ENCODE measurements at places on chromosomes 7 and 10.

- no peak for DNase-seq
Observed at GRCh38 chr10:75922435-75922834, 491.0 kb downstream of the LRMDA start.

DNA sequence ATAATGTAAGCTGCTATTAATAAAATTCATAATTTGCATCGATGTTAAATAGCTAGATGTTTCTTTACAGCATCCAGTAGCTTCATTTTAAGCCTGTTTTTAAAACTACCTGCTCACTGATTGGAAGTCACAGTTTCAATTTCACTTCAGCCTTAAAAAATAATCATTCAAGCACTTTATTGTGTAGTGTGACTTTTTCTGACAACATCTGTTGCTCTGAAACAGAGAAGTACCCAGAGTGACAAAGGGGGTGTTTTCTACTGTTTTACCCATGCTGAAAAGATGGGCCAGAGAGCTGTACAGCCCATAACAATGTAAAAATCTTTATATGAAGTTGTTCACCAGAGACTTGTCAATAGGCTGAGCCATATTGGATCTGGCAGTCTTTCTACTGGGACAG is 437.2 kb downstream of the MDFIC start:
- no peak for DNase-seq

DNA sequence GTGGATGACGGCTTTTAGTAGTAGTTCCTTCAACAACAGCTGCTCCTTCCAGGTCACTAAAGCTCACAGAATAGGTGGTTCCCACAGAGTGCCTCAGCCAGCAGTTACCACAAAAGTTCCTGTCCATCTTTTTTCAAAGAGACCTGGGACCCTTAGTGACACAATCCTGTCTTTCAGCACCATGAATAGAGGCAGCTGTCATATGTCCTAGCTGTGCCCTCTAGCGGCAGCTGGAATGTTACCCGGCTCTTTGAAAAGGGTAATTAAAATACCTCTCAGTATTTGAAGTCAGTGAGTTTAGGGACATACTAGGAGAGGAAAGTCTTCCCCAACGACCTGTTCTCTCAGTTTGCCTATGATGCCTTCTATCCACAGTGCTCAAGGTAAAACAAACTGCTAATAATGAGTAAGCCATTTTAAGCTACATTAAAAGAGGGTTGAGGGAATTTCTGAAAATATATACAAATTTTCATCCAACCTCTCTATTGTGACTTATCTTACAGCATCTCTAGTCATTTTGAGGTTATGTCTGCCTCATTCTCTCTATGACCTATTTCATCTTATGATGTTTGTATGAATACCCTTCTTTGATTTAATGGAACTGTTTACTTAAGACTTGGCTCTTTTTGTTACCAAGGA is 290.8 kb downstream of the NXPH1 start:
- peak; percentile 82 for DNase-seq

DNA sequence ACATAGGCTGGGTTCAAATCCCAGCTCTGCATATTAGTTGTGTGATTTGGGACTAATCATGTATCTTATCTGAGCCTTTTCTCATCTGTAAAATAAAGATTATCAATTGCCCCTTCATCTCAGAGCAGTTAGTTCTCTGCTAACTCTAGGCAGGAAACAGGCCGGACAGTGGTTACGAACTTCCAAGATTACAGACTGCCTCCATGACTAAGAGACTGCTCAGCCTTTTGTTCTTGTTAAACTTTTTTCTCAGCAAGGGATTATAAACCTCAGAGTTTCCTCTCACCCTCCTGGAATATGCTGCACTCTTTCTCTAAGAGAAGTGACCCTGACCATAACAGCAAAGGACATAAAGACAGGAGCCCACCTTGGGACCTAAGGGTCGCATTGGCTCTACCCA is 52.5 kb upstream of the NFKB2 start:
- peak; percentile 27 for DNase-seq

DNA sequence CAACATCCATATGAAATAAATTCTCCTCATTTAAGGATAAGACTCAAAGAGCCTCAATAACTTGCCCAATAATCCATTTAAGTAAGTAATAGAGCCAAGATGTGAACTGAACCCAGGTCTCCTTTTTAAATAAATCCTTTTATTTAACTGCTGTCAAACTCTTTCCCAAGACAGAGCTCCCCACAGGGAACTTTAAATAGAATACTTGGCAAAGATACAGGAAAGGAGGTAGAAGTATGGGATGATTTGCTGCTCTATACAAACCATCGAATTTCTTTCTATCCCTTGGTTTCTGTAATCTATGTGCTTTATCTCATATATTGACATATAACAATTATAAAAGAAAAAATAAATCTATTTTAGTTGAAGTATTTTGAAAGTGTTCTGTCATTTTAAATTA is 295.9 kb downstream of the CSTF2T start:
- DNase-seq, result no peak

DNA sequence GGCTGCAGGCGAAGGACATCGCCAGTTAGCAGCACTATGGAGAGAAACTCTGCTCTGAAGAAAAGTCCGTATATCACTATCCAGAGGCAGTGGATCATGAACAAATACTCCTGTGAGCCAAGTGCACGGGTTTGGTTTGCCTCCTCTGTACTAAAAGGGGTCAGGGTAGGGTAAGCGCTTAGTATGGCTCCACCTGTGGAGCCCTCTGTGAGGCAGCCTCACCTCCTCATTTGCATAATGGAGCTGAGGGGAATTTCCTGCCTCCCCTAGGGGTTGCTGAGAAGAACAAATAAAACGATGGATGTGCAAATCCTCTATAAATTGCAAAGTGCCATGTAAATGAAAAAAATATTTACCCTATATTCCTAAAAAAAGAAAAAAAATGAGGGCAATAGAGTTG is 63.4 kb downstream of the GPR26 start:
- no peak for DNase-seq

GRCh38 chr10:69957886-69958555 is 94.6 kb upstream of the MACROH2A2 start:
- peak; percentile 52 for DNase-seq

- no peak for DNase-seq
Observed at GRCh38 chr10:21413680-21414079, 111.8 kb downstream of the SKIDA1 start.

DNA sequence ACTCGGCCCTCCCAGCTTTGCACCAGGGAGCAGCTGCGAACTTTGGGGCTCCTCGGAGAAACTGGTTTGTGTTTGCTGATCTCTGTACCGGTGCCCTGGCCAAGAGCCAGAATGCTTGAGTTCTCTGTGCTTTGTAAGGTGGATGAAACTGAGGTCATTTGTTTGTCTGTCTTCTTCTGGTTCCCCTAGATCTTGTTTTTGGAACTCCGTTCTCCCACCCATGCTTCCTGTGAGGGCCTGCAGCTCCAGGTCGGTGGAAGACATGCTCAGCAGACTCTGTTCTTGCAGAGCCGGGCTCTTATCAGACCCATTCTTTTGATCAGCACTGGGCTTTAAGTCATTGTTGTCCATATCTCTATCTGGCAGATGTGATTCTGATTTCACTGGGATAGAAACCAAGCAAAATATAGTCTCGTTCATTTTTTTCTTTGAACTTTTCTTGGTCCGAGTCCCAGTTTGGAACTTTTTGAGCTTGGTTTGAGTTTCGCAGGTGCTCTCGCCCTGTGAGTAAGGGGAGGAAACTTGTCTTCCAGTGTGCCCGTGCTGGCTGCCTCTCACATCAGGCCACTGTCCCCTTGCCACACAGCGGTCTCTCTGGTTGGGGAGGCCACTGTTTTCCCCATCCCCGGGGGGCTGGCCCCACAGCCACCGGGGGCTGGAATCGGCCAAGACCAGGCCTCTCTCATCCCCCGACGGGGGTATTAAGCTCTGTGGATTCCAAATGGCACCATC is 31.2 kb downstream of the JCAD start:
- DNase-seq, result no peak

- no peak for DNase-seq
Observed at GRCh38 chr7:11412036-11412435, 420.0 kb downstream of the THSD7A start.

GRCh38 chr7:34830390-34830789 is 172.4 kb downstream of the NPSR1 start:
- no peak for DNase-seq

DNA sequence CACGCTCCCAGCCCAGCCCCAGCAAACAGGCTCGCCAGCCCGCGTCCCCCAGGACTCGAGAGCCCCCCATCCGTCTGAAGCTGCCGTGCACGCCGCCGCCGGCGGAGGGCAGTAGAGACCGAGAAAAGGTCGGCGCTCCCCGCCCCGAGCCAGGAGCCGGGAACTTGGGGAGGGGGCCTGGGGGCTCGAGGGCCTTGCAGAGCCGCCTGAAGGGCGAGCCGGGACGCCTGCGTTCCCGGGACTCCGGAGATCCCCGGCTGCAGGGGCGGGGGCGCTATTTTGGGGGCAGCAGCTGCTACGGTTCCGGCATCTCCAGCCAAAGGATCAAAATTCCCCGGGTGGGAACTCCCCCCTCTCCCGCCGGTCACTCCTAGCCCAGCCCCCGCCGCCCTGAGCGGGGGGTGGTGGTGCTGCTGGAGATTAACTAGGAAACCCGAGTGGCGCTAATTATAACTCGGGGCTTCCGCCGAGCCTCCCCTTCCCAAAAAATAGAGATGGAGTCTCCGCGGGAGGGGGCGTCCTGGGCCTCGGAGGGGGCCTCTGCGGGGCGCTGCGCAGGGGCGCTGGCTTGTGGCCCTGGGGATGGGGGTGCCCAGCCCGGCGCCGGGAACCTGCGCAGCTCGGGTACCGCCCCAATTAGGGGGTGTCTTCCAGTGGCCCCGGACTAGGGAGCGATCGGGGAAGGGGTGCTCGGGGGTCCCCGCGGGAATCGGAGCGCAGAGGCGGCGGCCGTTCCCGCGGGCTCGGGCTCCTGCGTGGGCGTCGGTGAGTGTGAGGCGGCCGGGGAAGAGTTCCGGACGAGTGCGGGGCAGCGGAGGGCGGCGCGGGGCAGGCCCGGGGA is 608 bp downstream of the ACHE start:
- peak; percentile 27 for DNase-seq

- no peak for DNase-seq
Observed at GRCh38 chr7:118771672-118772071, 547.2 kb downstream of the ANKRD7 start.

DNA sequence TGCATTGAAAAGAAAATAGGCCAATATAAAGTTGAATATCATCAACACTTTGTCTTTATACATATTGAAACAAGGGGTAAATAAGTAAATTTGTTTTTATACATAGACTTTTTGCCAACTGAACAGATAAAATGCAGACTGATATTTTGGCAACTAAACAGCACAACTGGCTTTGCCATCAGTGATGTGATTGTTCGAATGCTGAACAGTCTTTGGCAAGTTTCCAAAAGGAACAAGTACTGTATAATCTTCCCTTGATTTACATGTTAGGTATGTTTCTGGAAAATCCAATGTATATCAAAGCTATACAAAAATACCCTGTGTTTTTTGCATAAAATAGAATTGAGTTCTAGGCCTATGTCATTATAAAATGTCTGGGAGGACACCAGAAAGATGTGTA is 18.2 kb upstream of the ANKRD1 start:
- DNase-seq, result no peak

DNA sequence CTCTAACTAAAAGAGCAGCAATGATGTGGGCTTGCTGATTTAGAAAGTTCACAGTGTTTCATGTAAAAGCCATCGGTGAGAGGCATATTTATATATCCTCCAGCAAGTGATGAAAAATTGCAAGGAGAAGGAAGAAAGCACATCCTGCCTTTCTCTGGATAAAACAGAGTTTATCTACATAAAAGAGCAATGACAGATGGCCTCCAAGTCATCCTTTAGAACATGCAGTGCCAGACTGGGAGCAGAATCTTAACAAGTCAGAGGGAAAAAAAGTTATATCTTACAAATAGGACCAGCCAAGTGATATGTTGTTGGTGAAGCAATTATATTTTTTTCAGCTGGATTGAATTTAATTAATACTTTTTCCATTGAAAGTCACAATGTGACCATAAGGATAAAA is 253.8 kb upstream of the MGMT start:
- DNase-seq, result no peak

DNA sequence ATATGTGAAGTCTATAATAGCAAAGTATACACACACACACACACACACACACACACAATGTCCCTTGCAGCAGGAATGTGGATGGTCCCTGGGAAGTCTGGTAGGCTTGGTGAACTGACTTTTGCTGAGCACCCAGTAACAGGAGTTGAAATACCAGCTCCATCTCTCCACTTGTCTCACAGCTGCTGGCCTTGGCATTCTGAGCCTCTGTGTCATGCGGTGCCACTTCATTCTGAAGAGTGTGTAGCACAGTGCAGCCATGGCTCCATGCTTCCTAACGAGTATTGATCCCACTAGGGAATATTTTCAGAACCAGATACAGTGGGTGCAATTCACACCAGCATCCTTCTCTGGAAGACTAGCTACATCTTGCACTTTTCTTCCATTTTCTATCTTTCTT is 192.4 kb downstream of the ADARB2 start:
- no peak for DNase-seq

- no peak for DNase-seq
Observed at GRCh38 chr10:2618690-2619089, 448.7 kb upstream of the PFKP start.

GRCh38 chr7:134966691-134967090 is 19.6 kb upstream of the AGBL3 start:
- peak; percentile 59 for DNase-seq

DNA sequence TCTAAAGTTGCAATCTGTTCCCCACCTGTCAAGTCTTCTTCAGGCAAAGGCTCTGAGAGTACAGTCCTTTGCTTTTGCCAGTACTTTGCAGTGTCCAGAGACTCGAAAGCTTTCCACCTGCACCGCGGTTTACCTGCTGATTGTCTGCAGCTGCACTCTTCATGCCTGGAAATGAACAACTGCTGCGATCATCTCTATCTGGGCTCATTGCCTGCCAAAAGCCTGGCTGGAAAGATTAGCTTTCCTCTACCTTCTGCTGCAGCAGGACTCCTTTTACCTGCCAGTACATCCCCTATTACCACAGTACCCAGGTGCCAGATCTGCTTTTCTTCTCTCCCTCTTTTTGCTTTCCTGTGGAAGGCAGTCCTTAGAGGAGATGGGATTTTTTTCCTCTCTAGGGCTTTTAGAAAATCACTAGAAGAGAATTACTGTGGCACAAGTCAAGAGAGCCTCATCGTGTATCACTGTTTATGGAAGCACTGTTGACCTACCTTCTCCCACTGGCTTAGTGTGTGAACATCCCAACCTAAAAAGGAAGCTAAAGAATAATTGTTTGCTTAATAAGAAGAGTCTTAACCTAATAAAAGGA is 2.2 kb downstream of the STRIP2 start:
- no peak for DNase-seq

DNA sequence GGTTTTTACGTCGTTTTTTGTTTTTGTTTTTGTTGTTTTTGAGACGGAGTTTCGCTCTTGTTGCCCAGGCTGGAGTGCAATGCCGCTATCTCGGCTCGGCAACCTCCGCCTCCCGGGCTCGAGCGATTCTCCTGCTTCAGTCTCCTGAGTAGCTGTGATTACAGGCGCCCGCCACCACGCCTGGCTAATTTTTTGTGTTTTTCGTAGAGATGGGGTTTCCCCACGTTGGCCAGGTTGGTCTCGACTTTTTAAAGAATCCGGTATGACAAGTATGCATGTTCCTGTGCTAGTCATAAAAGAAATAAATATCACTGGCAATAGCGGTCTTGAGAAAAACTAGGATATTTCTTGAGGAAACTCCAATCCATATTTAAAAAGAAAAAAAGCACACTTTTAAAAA is 2.7 kb upstream of the ARL4A start:
- DNase-seq, result no peak
